HuH-7 (cell line): ENCODE measurements at places on chromosomes 11 and 22.

DNA sequence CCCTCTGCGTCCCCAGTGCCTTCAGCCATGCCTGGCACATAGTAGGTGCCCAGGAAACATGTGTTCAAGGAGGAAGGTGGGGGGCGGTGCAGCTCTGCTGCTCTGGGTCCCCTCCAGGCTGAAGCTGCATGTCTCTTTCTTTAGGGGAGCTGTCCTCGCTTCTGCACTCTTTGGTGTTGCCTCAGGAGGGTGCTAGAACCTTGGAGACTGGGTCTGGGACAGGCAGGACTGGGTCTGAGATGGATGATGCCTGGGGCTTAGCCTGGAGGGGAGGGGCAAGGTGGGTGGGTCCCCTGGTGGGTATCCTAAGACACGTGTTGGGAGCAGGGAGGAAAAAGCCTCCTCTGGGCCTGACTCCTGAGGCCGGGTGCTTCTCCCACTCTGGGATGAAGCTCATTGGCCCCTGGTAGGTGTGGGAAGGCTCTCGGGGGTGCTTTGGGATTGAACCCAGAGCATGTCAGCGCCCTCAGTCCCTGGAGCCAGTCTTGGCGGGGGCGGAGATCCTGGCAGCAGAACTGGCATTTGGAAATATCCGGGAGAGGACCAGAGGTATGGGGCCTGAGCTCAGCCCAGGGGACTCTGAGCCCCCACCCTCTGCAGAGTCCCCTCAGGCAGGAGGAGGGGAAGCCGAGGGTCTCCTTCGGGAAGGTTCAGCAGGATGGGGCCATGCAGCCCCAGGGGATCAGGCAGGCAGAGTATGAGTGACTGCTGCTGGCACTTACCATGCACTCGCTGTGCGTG, 6.7 kb upstream of the GSTP1 start:
- peak; percentile 64 for DNase-seq

- no peak for DNase-seq
These were observed 27.2 kb downstream of the EIF3M start for GRCh38 chr11:32610797-32611352.

DNA sequence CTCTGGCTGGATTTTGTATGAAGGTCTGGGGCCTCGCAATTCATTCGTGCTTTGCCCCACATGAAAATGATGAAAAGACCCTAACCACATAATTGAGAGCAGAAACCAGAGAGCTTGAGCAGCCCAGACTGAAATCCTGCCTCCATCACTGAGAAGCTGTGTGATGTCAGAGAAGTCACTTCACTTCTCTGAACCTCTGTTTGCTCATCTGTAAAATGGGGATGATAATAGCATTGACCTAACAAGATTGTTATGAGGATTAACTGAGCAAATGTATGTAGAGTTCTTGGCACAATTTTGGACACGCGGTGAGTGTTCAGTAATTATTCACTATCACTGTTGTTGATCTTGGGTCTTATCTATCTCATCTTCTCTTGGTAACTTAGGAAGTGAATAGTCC, 56.2 kb upstream of the ASPHD2 start:
- no peak for DNase-seq

DNA sequence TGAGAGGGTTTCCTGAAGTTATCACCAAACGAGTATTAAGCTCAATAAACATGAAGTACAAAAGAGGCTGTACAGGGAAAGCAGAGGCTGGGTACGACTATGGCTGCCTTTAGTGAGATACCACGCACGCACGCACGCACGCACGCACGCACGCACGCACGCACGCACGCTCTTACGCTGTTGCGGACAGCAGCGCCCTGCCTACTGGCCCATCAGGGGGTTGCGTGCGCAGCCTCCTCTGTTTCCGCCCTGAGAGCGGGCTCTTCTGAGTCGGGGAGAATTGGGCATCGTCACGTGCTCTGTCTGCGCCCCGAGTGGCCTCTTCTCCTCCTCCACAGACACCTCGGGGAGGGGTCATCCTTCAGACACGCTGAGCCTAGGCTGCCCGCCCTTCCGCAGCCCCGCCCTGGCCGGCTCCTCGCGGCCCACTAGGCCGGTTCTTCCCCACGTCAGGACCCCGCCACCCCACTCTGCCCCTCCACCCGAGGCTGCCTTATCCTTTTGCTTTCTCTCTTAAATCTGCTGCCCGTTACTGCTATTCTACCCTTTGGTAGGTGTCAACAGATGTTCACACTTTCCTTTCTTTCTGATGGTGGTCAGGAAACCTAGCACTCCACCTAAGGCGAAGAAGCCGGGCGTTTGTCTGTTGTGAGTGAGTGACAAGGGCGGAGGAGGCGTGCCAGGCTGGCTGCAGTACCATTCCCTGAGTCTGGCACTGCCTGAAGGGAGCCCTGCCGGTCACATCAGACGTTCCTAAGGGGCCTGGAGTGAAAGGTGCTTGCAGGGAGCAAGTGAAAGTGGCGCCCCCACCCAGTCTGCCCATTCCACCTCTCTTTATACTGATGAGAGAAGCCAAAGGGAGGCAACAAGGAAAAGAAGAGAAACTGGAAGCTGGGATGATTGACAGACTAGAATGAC, 300.4 kb upstream of the B3GAT1 start:
- no peak for DNase-seq
